ENCODE measurements at places on chromosomes 6 and 20.

GRCh38 chr6:13929196-13929595 is 4.4 kb downstream of the RNF182 start:
- no peak for DNase-seq

- DNase-seq: no peak
Measured at GRCh38 chr6:63529498-63529897, 42.8 kb upstream of the LOC128125822 start.

DNA sequence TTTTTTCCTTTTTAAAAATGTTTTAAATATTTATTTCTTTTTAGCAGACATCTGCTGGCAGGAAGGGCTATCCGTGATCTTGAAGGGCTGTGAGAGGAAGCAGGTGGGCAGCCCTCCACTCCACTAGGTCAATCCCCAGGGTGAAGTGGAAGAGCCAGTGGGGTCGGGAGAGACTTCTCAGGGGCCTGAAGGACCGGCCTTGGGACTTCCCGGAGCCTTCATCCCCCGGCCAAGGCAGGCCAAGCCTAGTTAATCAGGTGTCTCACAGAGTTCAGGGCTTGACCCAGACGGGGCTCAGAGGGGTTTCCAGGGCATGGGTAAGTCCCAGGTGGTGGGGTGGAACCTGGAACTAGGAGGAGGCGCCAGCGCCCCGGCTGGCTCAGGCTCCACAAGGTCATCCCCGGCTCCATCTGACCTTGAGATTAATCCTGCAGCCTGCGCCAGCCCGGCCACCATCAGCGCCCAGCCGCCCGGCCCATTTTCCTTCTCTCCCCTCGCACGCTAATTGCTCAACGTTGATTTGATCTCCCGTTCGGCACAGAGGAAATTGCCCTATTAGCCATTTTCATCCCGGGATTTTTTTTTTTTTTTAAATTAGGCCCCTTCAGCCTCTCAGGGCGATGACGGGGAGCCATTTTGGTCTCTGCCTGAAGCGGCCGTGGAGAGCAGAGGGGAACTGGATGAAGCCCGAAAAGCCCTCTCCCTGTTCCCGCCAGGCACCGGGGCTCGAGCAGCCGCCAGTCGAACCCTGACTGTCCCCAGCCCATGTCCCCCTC is 44.4 kb downstream of the MDFI start:
- DNase-seq: no peak

DNA sequence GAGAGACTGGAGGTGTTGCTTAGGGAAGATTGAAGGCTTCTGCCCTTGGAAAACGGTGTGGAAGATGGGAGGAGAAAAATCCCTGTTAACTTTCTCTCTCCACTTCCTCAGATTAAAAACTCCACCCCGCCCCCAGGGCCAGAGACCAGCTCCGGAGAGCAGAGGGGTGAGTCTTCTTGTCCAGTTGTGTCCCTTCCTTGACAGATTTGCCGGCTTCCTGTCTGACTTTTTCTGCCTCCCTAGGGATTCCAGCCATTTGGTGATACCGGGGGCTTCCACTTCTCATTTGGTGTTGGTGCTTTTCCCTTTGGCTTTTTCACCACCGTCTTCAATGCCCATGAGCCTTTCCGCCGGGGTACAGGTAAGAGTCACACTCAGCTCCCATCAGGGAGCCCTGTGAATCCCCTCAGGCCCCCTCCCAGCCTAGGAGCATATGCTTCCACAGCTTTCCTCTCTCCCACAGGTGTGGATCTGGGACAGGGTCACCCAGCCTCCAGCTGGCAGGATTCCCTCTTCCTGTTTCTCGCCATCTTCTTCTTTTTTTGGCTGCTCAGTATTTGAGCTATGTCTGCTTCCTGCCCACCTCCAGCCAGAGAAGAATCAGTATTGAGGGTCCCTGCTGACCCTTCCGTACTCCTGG is 1.7 kb downstream of the RNF5 start:
- no peak for DNase-seq

- no peak for DNase-seq
Measured at GRCh38 chr6:161238500-161238899, 35.4 kb downstream of the AGPAT4 start.

- no peak for DNase-seq
Measured at GRCh38 chr6:46845126-46845525, 51.9 kb downstream of the MEP1A start.

- no peak for DNase-seq
Measured at GRCh38 chr20:59138114-59138748, 25.4 kb upstream of the ZNF831 start.

DNA sequence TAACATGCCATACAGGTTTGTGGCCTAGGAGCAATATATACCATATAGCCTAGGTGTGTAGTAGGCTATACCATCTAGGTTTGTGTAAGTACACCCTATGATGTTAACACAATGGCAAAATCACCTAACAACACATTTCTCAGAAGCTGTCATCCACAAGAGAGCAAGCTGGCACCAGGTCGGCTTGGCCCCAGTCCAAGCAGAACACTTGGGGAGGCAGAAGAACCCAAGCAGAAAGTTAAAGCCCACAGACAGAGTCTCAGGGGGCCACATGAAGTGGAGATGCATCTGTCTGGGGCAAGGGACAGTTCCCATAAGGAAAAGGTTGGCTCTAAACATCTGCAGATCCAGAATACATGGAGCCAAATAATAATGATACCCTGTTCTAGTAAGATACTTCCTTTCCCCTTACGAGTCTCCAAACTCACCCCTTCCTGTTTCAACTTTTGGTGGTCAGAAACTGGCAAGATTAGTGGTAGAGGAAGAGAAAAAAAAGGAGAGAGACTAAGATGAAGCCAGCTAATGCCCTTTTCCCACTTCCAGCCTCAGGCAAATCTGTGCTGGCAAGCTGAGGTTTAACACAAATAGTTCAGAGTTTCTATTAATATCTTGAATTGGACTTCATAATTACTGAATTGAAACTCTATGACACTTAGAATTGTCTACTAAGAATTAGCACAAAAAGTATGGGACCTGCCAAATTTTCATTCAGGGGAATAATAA is 29.5 kb downstream of the TCF21 start:
- DNase-seq: no peak
